ENCODE measurements at places on chromosomes 16 and 17.

DNA sequence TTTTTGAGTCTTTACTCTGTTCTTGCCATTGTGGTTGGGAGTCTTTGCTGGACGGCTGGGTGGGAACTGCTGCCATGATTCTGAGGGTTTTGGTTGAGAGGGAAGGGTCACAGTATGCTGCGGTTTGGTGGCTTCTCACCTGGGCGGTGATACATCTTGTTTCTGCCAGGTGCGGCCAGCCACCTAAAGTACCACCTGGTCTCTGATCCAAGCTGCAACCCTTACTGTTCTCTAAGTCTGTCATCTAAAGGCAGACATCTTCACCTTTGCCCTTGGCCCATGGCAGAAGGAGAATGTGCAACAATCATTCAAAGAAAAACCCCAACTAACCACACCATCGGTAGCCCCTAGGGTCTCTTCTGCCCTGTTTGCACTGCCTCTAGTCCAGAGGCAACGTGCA is 19.6 kb upstream of the MPO start:
- no peak for DNase-seq

DNA sequence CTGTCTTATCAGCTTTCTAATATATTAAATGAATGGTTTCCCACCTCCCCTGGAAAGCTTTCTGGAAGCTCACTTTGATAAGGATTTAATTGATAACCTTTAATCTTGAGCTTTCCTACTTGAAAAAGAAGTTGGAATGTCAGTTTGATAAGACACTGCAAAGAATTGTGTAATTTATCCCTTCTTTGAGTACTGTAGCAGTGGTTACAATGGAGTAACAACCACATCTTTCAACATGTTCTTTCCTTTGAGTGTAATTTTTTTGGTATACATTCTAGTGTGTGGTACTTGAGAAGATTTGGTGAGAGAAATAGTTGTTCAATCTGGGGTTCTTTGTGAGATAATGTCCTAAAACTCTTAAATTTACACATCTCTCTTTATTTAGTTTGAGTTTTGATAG is 43.4 kb downstream of the CPD start:
- DNase-seq = no peak

GRCh38 chr16:6231398-6231797 is 1101.2 kb upstream of the RBFOX1 start:
- DNase-seq = no peak

DNA sequence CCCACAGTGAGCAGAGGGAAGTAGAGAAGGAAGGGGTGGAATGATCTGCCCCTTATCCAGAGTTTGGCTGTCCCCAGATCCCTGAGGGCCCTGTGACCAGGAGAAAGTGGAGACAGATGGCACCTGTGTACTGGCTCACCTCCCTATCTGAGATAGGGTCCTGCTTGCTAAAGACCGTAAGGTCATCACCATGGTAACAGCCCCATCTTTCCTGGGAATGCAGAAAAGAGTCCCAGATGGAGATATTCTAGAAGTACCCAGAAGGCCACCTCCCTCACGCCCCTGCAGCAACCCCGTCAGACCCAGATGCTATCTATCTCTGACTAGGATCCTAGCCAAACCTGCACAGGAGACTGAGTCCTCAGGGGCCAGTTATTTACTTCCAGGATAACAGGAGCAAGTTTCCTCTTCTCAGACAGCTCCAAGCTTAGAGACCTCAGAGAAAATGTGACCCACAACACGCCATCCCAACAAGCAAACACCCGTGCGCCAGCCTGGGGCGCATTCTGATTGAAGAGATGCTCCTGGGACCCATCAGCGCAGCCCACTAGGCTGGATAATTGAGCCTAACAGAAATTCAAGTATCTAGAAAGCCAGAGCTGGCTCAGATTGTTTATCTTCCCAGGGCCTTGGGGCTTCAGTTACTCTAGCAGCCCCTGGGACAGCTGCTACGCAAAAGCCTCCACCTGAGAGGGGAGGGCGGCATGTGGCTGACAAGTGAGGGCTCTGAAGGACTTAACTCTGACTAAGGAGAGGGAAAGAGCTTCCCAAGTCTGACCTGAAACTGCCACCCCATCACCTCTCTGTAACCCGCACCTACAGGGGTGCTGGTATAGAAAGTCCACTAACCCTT is 1.9 kb downstream of the ORMDL3 start:
- no peak for DNase-seq

- no peak for DNase-seq
Measured at GRCh38 chr16:25079637-25080378, 31.7 kb upstream of the LCMT1 start.

GRCh38 chr16:61901689-61902088 is 134.5 kb downstream of the CDH8 start:
- DNase-seq = no peak

GRCh38 chr17:71480099-71480498 is 640.7 kb upstream of the SOX9 start:
- no peak for DNase-seq

GRCh38 chr17:80376531-80376930 is 38.4 kb upstream of the ENDOV start:
- DNase-seq = no peak

DNA sequence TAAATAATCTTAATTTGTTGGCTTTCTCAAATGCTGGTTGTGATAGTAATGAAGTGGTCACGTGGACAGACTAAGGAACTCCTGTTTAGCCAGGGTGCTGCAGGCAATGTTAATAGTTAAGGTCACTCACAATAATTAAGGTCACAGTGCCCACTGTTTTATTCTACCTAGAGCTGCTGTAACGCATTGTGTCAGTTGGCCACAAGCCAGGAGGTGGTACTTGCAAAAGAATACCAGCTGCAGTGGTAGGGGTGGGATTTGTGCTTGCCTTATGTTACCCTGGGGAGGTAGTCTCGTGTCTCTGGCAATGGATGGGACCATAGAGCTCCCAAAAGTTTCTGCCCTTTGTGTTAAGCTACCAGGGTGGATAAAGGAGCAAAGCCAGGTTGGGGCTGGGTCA is 969.1 kb upstream of the CDH8 start:
- DNase-seq = no peak

DNA sequence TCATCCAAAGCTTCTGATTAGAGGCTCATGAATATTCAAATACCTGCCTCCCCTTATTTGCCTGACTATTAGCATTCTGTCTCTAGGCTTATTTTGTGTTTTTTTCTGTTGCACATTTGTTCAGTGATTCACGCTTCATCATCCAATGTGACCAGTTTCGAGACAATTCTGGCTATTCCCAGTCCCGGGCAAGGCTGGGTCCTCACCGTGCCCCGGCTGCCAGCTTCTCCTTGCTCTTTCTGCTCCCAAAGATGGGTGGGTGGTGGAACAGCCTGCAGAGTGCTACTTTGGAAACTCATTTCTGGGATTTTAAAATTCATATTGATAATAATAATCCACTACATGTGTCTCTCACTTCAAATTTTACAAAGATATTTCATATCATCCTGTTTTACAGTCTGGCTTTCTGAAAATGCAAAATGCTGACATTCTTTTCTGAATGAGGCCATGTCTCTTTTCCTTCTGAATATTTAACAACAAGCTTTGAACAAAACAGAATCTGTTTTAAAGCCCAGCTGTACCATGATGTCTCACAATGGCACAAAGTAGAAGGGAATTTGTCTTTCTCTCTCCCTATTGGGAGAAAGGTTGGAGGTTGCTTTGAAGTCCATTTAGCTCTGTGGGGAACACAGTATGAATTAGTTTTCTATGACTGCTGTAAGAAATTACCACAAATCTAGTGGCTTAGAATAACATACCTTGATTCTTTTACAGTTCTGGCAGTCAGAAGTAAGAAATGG is 116.9 kb upstream of the CDH13 start:
- no peak for DNase-seq

DNA sequence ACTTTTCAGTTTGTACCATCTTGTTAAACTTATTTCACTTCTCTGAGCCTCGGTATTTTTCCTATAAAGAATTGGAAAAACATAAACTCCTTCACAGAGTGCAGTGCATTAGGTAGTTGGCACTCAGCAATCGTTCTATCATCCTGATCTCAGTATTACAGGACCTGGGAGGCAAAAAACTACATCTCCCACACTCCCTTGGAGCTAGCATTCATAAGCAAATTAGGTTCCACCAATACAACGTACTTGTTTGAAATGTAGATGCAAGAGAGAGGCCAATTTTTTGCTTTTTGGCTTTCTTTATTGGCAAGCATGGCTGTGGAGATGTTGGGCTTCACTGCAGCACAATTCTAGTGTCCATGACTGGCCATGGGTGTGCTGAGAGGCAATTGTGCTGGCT is 285.2 kb downstream of the CA10 start:
- no peak for DNase-seq

DNA sequence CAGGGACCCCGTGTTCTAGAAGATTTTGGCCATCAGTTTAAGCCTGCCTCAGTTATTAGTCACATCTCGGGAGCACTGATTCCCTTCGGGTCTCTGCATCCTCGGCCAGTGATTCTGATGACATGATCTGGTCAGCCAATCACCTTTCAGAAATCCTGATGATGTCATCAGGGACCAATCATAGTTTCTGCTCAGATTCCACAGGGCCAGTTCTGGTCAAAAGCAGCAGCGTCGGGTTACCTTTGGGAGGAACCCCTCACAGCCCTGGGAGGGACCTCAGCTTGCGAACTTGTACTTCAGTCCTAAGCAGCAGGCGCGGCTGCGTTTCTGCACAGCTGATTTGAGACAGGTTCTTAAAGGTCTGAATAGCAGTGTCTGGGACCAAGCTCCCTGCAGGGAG is 13.9 kb downstream of the KDM8 start:
- peak; percentile 36 for DNase-seq

GRCh38 chr16:81616321-81617020 is 162.6 kb upstream of the PLCG2 start:
- DNase-seq = peak; percentile 54

DNA sequence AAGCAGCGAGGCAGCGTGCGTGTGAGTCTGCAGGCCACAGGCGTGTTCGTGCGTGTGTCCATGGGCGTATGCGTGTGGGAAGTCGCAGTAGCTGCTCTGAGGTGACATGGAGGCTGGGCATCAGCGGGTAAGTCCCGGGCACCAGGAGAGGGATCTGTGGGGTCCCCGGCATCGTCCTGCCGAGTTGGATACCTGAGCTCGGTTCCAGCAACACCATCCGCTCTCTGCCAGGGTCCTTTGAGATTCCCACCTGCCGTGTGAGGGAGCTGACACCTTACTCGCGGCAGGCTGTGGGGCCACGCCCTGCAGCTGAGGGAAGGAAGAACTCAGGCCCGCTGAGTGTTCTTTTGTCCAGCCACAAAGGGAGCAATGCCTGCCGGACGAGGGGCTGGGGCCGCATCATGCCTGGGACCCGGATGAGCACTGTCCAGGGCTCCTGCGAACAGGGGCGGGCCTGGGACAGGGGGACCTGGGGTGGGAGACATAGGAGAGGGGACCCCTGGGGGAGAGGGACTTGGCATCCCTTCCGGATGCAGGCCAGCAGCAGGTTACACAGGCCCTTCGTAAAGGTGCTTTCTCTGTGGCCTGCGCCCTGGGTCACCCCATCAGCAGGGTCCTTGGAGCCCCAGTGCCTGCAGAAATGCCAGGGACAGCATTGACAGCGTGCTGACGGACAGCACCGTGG is 5.0 kb upstream of the SNAI3 start:
- DNase-seq = no peak

DNA sequence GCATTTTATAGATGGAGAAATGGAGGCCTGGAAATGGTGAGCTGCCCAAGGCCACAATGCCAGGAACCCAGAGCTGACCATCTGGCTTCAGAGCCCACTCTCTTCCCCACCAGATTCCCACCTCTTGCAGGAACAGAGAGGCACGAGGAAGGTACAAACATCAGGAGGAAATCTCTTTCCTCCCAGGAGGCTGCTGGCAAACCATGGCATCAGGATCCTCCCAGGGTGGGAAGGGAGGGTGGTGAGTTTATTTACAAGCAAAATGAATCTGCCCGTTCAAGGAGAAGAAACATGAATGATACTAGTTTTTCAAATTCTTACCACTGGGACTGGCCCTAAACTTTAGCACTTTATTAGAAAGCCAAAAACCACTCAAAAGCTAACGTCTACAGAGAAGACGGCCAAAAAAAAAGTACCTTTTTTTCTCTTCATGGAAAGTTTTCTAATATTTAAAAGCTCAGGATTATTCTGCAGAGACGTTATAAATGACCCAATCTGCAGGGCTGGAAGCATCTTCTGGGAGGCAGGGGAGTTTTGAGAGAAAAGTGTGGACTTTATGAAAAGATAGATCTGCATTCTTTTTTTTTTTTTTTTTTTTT is 79.1 kb downstream of the NXN start:
- no peak for DNase-seq

GRCh38 chr16:11708421-11708820 is 34.2 kb downstream of the TXNDC11 start:
- peak; percentile 63 for DNase-seq

DNA sequence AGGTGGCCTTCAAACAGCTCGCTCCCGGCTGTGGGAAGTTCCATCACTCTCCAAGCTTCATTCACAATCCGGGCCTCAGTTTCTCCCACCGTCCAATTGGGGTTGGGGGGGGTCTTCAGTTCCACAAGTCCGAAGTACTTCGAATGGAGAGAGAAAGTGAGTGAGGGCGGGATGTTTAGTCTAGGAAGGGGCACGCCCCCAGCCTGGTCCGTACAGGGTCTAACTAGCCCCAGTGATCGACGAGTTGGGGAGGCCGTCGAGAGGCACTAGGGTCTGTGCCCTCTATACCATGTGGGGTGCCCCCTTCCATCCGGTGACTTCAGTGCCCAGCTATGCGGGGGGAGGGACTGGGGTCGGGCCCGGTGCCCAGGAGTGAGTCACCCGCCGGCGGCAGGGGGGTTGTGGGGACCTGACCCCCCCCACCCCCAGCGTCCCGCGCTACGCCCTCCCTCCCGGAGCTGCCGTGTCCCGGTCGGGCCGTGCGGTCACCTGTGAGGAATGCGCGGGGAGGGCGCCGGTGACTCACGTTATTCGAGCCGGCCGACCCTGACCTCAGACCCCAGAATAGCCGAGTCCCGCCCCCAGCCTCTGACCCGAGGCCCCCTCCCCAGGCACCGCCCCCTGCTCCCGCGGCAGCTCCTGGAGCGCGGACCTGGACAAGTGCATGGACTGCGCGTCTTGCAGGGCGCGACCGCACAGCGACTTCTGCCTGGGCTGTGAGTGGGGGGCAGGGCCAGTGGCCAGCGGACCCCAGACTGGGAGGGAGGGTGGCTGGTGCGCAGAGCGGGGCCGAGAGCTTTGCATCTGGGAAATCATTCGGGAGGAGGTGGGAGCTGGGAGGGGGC is 658 bp downstream of the TNFRSF12A start:
- peak; percentile 94 for DNase-seq

DNA sequence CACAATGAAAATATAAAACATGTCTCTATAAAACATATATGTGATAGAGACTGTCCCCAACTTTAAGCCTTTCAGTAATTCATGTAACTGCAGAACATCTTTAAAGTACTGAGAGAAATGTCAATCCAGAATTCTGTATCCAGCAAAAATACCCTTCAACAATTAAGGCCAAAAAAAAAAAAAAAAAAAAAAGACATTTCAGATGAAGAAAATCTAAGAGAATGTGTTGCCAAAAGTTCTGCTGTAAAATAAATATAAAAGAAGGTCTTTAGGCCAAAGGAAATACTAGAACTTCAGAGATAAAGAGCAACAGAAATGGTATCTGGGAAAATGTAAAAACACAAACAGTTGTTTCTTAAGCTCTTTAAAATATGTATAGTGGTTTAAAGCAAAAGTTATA is 17.3 kb downstream of the BPTF start:
- DNase-seq = no peak

Measured in EL (cell line).